ENCODE measurements at places on chromosomes 3 and 15.

- DNase-seq = no peak
Observed at GRCh38 chr15:84864444-84864795, 20.0 kb upstream of the SLC28A1 start.

GRCh38 chr3:171556148-171556547, 95.9 kb upstream of the TNIK start:
- no peak for DNase-seq

GRCh38 chr3:6799264-6799915, 61.5 kb upstream of the GRM7 start:
- DNase-seq = no peak

DNA sequence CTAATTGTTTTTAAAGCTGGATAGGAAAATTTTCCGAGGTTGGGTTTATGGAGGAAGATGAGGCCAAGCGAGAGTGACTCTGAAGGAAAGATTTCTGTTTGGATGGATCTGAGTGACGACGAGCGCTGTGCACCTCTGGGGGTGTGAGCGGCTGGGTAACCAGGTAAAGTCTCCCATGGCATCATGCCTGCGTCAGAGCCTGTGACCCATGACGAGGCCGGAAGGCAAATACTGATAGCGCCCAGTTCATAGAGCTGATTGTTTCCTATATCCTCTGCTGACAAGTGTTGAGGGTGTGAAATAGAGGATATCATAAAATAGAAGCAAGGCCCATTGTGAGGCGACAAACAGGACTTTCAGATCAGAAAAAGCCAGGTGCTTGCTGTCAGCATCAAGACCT, 33.7 kb upstream of the MAGEF1 start:
- DNase-seq = no peak

- no peak for DNase-seq
Observed at GRCh38 chr3:46713898-46714552, 3.6 kb downstream of the PRSS50 start.

GRCh38 chr3:153089620-153090019, 72.4 kb upstream of the RAP2B start:
- no peak for DNase-seq

- DNase-seq = peak; percentile 85
Observed at GRCh38 chr3:184261854-184262763, 756 bp upstream of the CAMK2N2 start.

GRCh38 chr3:134905647-134905935, 110.5 kb downstream of the EPHB1 start:
- no peak for DNase-seq

DNA sequence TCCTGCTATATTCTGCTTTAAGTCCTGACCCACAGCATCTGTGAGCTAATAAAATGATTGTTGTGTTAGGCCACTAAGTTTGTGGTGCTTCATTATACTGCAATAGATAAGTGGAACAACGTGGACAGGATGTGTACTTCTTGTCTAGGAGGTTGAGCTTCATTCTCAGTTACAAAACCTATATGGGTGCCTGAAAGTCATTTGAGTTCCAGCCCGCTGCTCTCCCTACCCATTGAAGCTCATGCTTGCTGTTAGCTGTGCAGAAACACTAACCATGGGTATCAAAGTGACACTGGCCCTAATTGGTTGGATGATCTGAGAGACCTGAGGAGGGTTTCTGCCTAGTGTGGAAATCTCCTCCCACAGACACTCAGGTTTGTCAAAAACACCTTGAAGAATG, 357.2 kb downstream of the PDCD6IP start:
- no peak for DNase-seq

DNA sequence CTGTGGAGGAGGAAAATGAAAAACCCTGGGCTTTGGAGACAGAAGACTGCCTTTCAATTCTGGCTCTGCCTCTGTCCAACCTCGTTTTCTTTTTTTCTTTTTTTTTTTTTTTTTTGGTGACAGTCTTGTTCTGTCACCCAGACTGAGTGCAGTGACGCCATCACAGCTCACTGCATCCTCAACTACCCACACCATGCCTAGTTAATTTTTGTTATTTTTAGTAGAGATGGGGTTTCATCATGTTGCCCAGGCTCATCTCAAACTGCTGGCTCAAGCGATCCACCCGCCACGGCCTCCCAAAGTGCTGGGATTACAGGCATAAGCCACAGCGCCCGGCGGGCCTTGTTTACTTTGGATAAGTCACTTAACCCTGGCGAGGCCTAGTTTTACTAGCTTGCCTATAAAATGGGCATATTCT, 66.3 kb upstream of the SLC25A26 start:
- no peak for DNase-seq

GRCh38 chr15:52018244-52018643, 775 bp upstream of the MAPK6 start:
- no peak for DNase-seq

GRCh38 chr15:98003518-98003917, 43.0 kb downstream of the ARRDC4 start:
- no peak for DNase-seq

DNA sequence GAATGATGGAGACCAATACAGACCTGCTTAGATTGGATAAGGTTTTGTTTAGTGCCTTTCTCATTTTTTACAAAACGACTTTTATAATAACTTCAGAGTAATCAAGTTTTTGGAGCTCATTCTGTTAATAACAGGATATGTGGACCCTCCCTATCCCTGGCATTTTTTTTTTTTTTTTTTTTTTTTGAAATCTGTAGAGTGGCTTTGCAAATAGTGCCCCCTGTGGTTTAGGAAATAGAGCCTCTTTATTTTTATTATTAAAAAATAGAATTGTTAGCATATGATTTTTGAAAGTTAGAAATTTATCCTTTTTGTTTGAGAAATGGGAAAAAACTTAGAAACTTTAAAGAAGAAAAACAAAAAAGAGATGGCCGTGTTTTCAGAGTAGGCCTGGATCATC, 11.4 kb downstream of the SKIL start:
- DNase-seq = no peak

GRCh38 chr3:135141672-135142071, 346.6 kb downstream of the EPHB1 start:
- DNase-seq = no peak

- DNase-seq = no peak
Observed at GRCh38 chr3:142225885-142226215, 465 bp upstream of the GK5 start.

DNA sequence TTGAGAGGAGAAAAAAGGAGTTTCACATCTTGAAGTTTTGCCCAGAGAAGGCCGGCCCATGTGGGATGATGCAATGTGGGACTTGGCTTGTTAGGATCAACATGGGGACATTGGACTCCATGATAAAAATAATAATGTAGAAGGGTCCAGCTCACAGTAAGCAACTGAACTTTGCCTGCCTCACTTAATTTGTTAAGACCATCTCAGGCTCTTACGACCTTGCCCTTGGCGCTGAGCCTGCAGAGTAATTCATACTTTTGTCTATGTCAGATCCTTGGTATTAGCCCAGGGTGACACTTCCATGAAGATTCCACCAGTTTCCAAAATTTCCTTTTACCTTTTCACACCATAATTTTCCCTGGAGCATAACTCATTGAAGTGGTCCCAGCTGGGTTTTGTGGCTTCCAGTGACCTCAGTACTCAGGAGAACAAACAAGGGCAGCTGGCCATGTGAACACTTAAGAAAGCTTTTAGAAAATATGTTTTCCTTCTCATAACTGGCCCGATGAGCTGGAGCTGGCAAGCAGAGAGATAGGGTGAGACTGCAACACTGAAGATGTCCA, 315.4 kb upstream of the RASGRP1 start:
- DNase-seq = no peak

- no peak for DNase-seq
Observed at GRCh38 chr3:125054449-125055329, 1.1 kb downstream of the HEG1 start.

GRCh38 chr15:35720019-35720418, 174.1 kb upstream of the DPH6 start:
- no peak for DNase-seq

- DNase-seq = no peak
Observed at GRCh38 chr3:71780430-71780829, 4.5 kb downstream of the PROK2 start.

- no peak for DNase-seq
Observed at GRCh38 chr3:146035366-146035765, 125.6 kb downstream of the PLOD2 start.

GRCh38 chr3:116114586-116114985, 330.7 kb downstream of the LSAMP start:
- DNase-seq = no peak

DNA sequence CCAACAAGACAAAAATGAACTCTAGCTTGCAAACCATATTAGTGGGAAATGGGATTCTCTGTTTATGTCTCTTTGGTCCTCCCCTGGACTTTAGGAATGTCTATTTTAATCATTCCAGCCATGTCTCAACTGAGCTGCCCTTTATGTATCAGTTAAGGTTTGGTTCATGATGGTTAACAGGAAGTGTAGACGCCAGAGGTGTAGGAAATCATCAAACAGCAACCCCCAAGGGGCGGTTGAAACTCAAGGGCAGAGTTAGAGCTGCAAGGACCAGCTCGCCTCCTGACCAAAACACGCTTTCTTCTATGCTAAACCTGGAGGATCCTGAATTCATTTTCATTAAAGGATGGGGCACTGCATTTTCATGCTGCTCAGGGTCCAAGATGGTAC, 53.7 kb upstream of the HEG1 start:
- no peak for DNase-seq

GRCh38 chr3:85259748-85260147, 301.0 kb downstream of the CADM2 start:
- no peak for DNase-seq

DNA sequence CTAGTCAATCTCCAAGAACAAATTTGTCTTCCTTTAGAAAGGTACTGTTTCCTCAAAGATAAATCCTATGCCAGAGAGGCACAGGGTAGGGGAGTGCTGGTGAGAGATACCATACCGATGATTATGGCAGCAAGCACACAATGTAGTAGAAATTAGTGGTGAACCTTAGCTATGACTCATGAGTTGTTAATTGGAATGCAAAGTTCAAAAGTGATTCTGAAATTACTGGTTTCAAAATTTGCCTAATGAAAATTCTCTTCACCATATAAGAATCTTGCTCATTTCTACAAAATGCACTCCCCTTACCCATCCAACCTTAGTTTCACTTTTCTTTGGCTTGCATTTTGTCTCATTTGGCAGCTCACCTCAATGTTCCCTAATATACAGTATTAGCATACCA, 139.5 kb upstream of the SLC2A2 start:
- no peak for DNase-seq

- no peak for DNase-seq
Observed at GRCh38 chr15:95293456-95294031, 1037.0 kb upstream of the NR2F2 start.

DNA sequence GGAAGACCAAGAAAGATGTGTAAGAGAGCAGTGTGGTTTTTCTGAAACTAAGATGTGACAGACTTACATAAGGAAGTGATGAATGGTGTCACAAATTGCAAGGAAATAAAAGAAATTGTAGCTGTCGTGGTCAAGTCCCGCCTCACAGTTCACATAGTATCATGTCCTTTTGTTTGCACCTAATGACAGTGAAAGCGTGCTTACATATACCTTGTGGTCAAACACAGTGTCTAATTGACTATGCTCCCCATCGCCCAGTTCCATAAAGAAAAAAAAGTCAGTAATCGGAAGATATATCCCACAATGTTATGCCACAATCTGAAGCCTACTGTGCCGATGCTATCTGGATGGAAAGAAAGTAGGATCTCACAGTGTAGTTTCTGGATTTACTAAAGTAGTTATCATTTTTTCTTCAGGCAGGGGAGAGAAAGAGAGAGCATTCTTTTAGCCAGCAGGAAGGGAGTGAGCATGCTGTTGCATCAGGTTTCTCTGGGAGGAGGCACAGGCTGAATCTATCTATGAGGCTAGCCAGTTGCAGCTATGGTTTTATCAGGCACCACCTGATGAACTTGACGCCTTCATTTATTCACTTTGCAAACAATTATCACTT, 9.8 kb upstream of the PLSCR1 start:
- DNase-seq = no peak

- DNase-seq = no peak
Observed at GRCh38 chr3:161598639-161599038, 102.0 kb downstream of the OTOL1 start.

- no peak for DNase-seq
Observed at GRCh38 chr3:194489736-194490612, 3.2 kb upstream of the ATP13A3 start.

DNA sequence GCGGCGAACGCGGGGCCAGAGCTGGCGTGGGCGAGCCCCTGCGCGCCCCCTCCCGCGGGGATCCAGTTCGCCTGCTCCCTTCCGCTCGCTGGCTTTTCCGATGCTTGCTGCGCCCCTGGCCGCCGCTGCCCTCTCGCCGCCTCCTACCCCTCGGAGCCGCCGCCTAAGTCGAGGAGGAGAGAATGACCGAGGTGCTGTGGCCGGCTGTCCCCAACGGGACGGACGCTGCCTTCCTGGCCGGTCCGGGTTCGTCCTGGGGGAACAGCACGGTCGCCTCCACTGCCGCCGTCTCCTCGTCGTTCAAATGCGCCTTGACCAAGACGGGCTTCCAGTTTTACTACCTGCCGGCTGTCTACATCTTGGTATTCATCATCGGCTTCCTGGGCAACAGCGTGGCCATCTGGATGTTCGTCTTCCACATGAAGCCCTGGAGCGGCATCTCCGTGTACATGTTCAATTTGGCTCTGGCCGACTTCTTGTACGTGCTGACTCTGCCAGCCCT, 721 bp downstream of the P2RY1 start:
- DNase-seq = no peak

GRCh38 chr3:77699125-77699691, 659.3 kb downstream of the ROBO2 start:
- no peak for DNase-seq

DNA sequence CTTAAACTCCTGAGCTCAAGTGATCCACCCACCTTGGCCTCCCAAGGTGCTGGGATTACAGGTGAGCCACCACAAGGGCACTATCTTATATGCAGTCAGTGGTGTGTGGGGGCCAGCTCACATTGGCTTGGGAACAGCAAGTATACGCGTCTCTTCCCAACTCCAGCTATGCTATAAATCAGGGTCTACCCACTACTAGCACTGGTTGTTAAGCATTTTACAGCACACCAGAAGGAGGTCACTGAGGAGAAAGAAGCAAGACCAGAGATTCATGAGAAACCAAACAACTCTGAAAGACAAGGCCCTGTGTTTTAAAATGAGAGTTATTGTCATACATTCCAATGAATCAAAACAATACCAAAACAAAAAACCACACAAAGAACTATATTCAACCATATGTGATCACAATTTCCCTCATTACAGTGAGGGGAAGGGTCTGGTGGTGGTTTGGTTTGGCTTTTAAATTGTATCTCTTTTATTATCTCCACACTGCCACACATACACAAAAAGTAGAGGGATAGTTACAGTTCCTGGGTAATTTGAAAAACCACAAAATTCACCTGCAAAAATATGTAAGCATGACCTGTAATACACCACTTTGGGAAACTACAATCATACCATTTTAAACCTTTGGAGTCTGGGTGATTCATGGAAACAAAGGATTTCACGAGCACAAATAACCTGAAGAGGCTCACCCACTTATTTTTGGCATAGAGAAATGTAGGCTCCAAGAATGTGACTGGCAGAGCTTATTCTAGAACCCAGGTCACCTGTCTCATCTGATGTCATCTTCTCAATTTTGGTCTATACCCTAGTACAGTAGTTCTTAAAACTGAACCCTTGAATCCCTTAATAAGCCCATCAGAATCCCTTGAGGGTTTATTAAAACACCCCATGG, 5.2 kb downstream of the MAGI1 start:
- no peak for DNase-seq

- no peak for DNase-seq
Observed at GRCh38 chr3:16494814-16495431, 18.6 kb downstream of the RFTN1 start.

Measured in NCI-H774 (cell line).